ENCODE measurements at places on chromosomes 7 and 10. TPM values are rescaled to one million over a fixed set of nuclear protein-coding genes. Genes with fewer than 3 reads are reported as not detected.

SNX8 gene
- polyA plus RNA-seq: 44.3 TPM

CADPS2 gene
- polyA plus RNA-seq: 48.4 TPM

FGL2 gene
- polyA plus RNA-seq: 35.1 TPM

CYP17A1 gene
- polyA plus RNA-seq: 0.52 TPM

CALY gene
- 0.20 TPM for polyA plus RNA-seq

CDC14C gene
- polyA plus RNA-seq: 0.04 TPM

PAX4 gene
- not detected for polyA plus RNA-seq

FAM180A gene
- not detected for polyA plus RNA-seq

DOCK4 gene
- polyA plus RNA-seq: 24.1 TPM

FAM237B gene
- 0.68 TPM for polyA plus RNA-seq

SPOCK2 gene
- polyA plus RNA-seq: 156 TPM

PRKG1 gene
- 11.3 TPM for polyA plus RNA-seq

SPDYE9 gene
- polyA plus RNA-seq: 1.1 TPM

INA gene
- polyA plus RNA-seq: 0.31 TPM

FAM24B gene
- polyA plus RNA-seq: 6.1 TPM

ZNF804B gene
- 0.35 TPM for polyA plus RNA-seq

TMEM229A gene
- 0.08 TPM for polyA plus RNA-seq

SUN3 gene
- polyA plus RNA-seq: 0.26 TPM

TMEM225B gene
- 2.8 TPM for polyA plus RNA-seq

IDI1 gene
- 64.0 TPM for polyA plus RNA-seq

EVX1 gene
- polyA plus RNA-seq: 0.12 TPM

AGAP5 gene
- 32.0 TPM for polyA plus RNA-seq

RAMP3 gene
- polyA plus RNA-seq: 8.6 TPM

SPDYE5 gene
- 7.7 TPM for polyA plus RNA-seq

RAPGEF5 gene
- 33.1 TPM for polyA plus RNA-seq

C7orf57 gene
- polyA plus RNA-seq: 1.1 TPM

PON1 gene
- 1.9 TPM for polyA plus RNA-seq

GFRA1 gene
- polyA plus RNA-seq: 22.4 TPM

FKBP6 gene
- 0.56 TPM for polyA plus RNA-seq

DIP2C gene
- polyA plus RNA-seq: 24.8 TPM

MCM10 gene
- 11.8 TPM for polyA plus RNA-seq

MORN4 gene
- 22.9 TPM for polyA plus RNA-seq

MALSU1 gene
- polyA plus RNA-seq: 50.3 TPM

HECTD2 gene
- polyA plus RNA-seq: 32.2 TPM

HELLS gene
- 44.2 TPM for polyA plus RNA-seq

SP8 gene
- polyA plus RNA-seq: not detected

ACTL6B gene
- polyA plus RNA-seq: not detected

LLCFC1 gene
- 1.0 TPM for polyA plus RNA-seq

PRKCQ gene
- 16.0 TPM for polyA plus RNA-seq

HMX3 gene
- polyA plus RNA-seq: 0.07 TPM

DDX56 gene
- 122 TPM for polyA plus RNA-seq

TET1 gene
- polyA plus RNA-seq: 9.9 TPM

CROT gene
- 44.5 TPM for polyA plus RNA-seq

MKI67 gene
- 52.7 TPM for polyA plus RNA-seq

Measured in renal pelvis (tissue), 12 donors.